Stimulated activated CD8-positive, alpha-beta memory T cell treated with anti-CD3 and anti-CD28 coated beads, Interleukin-4, amount 100 ng/mL, for 24 hours (primary cell): ENCODE measurements at places on chromosomes 13 and 19.

- DNase-seq: no peak
These were observed 44.4 kb downstream of the MTUS2 start for GRCh38 chr13:28864544-28864943.

GRCh38 chr19:35745328-35746086 is at the start of the genes PSENEN and U2AF1L4:
Gene PSENEN, plus strand, starts transcription at chr19:35745651. Its CDS starts 280 bp downstream, at chr19:35745931.
Gene U2AF1L4, minus strand, starts transcription at chr19:35745418. Its CDS starts 27 bp downstream, at chr19:35745391.
- peak; percentile 92 for DNase-seq

DNA sequence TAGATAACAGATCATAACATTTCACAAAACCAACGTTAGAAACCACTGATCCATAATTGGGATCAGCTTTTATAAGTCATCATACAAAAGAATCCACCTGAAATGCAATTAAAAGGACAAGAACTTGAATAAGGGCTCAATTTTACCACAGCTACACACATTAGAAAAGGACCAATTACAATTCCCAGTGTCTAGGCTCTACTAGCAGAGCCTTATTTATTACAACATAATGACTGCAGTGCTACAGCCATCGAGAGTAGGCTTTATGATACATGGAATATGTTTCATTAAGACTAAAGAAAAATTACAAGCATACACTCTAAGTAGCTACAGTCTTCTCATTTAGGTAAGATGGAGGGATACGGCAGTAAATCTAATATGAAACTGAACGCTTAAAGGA is 2.9 kb downstream of the RBM26 start:
- no peak for DNase-seq

DNA sequence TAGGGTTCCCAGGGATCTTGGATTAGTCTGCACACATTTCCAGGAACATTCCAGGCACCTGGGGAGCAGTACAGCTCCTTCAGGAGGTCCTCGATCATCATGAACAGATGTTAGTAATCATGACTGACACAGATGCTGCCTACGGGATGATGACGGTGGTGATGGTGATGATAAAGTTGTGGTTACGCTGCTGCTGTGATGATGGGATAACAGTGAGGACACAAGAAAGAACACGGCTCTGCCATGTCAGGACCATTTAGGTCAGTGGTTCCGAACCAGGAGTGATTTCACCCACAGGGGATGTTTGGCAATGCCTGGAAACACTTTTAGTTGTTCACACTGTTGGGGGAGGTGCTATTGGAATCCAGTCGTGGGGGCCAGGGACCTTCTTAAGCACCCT is 1193.0 kb downstream of the UQCRFS1 start:
- no peak for DNase-seq

DNA sequence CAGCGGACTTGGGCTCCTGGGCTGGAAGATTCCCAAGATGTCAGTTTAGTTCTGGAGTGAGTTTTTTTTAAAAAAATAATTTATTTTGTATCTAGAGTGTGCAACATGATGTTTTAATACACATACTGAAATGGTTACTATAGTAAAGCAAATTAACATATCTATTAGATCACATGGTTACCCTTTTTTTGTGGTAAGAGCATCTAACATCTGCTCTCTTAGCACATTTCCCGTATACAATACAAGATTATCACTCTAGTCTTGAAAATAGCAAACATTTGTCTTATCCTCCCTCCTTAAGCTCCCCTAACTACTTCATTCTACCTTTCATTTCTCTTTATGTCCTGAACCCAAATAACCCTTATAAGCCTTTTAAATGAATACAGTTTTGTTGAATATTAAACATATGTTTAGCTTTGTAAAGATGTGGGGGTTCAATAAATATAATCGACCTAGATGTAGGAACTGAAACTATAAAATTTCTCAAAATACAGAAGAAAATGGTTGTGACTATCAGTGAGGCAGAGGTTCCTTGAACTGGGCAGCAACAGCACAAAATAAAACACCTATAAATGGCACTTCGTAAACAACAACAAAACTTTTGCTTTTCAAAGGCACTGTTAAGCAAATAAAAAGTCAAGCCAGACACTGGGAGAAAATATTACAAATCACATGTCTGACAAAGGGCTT is 466.6 kb downstream of the FGF9 start:
- no peak for DNase-seq

GRCh38 chr13:104641309-104641708 is 1575.1 kb upstream of the SLC10A2 start:
- DNase-seq: no peak
